Stimulated activated CD8-positive, alpha-beta memory T cell treated with anti-CD3 and anti-CD28 coated beads, Interleukin-15, amount 100 ng/mL, for 48 hours (primary cell): ENCODE measurements at places on chromosomes 4 and X.

- no peak for DNase-seq
Measured at GRCh38 chr4:55723403-55723802, 87.3 kb upstream of the NMU start.

DNA sequence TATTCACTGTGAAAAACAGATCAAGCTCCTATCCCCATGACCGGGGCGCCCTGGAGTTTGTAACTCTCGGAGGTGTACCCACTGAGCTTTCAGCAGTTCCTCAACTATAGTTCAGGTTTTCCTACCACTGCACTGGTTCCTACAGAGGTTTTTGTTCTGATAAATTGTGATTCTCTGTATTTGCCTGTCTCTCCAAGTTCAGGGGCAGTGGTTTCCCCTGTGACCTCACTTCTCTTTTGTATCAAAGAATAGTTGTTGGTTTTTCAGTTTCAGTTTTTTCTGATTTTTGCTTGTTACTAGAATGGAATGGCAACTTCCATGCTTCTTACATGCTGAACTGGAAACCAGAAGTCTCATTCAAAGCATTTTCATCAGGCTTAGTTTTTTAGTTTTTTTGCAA is 56.8 kb upstream of the PLS3 start:
- no peak for DNase-seq

DNA sequence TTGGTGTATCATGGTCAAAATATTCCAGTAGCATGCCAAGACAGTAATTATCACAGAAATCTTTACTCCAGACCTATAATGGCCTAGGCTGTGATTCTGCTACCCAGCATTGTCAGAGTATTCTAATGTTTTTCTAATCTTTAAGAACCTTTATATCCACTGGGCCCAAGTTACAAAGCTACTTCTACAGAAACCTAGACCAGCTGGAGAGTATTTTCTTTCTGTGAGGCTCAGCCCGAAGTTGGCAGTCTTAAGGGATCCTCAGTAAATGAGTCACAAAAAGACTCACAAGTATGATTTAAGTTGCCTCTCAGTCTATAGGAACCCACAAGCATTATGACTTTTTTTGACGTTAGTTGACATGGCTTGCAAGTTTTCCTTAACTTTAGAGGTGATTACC is 638.5 kb upstream of the FAM241A start:
- DNase-seq, result no peak

DNA sequence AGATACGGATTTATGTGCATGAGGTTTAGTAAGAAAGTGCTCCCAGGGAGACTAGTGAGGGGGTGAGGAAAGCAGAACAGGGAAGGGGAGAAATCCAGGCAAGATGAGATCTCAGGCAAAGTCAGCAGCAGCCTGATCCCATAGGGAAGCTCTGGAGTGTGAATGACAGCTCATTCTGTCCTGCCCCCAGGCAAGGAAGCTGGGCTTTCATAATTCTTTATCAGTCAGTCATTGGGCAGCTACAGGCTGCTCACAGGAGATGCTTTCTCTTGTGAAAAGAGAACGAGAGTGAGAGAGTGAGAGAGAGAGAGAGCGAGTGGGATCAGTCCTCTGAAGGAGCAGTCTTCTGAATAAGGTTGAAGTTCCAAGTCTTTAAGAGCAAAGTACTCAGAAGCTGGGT is 48.1 kb downstream of the SRPX start:
- DNase-seq, result no peak

- no peak for DNase-seq
Measured at GRCh38 chrX:38214551-38215531, 5.8 kb downstream of the SRPX start.
